ENCODE measurements at places on chromosomes 2 and 18.

DNA sequence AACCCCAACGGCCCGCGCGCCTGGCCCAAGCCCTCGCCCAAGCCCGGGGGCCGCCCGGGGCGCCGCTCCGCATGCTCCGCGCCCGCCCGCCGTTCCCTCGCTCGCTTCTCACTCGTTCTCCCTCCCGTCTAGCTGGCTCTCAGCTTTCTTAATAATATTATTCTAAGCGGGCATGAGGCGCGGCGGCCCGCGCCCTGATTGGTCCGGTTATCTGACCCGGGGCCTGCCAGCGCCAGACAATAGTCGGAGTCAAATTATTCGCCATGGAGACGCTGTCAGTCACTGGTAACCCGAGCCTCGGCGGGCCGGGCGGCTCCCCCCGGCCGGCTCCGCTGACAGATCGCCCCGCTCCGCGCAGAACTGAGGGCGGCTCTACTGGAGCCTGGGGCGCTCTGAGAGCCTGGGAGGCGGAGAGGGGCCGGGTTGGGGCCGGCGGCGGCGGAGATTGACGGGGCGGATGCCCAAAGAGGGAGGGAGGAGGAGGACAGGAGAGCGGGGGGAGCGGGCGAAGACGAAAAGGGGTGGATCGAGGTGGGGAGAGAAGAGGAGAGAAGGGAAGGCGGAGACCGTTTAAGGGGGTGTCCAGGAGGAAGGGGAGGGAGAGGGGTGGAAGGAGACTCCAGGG, at the start of gene SIX2:
Gene SIX2, minus strand, starts transcription at position 150 of the 625 bp plus-strand sequence. CDS start 342 bp downstream, outside the sequence.
- DNase-seq: peak; percentile 100

- no peak for DNase-seq
Measured at GRCh38 chr18:38933322-38933721, 1367.7 kb upstream of the CELF4 start.

DNA sequence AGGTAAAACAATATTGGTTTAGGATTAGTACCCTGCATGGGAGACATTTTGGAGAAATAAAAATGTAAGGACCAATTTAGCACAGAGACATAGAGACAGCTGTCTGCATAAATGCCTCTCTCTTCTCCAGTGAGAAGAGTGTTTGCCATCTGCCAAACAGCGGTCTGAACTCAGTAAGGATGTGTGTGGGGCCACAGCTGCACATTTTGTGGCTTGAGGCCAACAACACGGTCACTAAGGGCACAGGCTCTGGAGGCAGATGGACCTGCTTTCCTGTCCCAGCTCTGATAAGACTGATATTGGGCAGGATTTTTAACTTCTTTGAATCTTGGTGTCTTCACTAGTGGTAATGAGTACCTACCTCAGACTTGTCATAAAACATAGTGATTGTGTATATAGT, 10.2 kb downstream of the ZBTB14 start:
- DNase-seq: no peak

DNA sequence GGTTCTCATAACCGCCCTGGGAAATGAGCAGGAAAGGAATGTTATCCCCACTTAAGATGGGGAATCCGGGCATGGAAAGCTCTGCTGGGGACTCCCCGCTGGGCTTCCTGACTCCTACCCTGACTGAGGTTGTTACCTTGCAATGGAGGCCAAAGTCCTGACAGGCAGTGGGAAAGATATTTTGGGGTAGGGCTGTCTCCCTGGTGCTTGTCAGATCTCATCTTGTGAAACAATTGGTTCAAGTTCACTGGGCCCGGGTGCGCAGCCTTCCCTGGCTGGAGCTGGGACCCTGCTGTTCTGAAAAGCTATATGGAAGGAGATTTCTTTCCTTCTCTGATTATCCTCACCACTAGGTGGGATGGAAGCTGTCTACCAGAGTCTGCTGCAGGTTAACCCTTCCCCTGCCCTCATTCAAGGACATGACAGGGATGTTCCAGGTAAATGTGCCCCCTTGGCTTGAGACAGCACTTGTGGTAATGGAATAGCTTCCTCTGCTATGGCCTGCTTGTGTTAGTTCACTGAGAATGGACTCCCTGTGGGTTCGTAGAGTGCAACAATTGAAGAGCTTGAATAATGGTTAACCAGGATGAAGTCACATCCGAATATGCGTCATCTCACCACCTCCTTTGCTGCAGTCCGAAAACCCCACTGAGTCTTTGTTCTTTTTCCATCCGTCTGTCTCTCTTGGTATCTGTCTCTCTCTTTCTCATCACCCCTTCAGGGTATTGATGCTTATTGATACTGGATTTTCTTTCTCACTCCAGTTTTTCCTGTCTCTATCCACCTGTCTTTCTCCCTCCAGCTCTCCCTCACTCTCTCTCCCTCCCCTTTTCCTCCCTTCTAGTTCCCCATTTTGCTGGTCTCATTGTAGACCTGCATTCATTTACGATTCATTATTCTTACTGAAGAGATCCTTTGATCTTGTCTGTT, 67.8 kb upstream of the EPAS1 start:
- no peak for DNase-seq

DNA sequence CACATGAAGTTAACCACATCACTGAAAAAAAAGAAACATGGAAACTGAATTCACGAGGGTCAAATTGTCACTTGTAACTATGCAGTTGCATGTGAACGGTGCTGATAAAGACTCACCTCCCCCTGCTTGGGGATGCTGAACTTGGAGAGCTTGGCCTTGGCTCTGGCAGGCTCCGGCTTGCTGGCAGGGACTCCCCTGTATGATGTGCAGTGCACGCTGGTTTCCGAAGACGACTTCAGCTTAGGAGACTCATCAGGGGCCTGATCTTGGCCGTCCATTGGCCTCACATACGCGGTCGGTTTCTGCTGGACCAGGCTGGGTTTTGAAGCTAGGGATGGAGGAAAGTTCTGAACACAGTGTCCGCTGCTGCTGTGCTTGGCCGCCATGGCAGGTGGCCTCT, 135.9 kb downstream of the AFF3 start:
- DNase-seq: no peak

- peak; percentile 56 for DNase-seq
Measured at GRCh38 chr18:9688036-9688741, 19.9 kb upstream of the RAB31 start.

- DNase-seq: no peak
Measured at GRCh38 chr2:13558368-13558767, 841.6 kb downstream of the TRIB2 start.

GRCh38 chr18:3875961-3876360, 426.0 kb downstream of the TGIF1 start:
- no peak for DNase-seq

DNA sequence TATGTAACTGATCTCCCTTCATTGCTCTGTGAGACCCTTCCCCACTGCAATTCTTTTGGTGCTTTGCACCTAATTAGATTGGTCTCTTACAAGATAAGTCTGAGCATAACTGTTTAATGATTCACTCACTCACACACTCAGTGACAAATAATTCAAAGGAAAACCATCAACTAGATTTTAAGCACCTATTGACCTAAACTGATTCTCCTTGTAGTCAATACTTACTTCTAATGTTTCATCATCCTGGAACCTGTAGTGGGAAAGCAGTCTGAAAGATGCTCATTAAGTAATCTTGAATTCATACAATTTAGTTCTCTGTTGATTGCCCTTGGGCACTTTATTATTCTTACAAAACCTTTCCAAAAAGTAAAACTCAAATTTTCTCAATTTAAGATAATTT, 74.3 kb upstream of the COL5A2 start:
- DNase-seq: no peak

GRCh38 chr2:101500860-101501259, 25.9 kb upstream of the RFX8 start:
- DNase-seq: no peak

DNA sequence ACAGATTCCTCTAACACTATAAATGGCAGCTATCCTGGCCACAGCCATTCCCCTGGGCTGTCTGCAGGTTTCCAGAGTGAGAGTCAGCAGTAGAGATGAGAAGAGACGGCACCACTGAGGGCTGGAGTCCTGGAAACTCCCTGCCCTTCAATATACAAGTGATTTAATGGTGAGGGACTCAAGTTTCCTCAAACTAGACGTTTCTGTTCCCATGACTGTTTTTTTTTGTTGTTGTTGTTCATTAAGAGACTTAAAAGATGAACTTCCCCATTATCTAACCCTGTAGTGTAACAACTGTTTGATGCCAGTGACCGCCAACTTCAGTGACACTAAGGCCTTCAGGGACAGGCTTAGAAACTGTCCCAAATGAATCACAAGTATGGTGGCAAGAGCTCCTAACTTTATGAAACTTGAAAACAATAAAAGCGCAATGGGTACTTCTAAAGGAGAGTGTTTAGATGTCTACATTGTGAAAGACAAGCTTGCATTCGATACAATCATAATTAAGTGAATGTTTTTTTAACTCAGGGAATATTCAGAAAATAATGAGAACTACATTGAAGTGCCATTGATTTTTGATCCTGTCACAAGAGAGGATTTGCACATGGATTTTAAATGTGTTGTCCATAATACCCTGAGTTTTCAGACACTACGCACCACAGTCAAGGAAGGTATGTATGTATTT, 34.0 kb downstream of the IL1R2 start:
- no peak for DNase-seq

- DNase-seq: no peak
Measured at GRCh38 chr2:112686348-112687217, 34.2 kb upstream of the NT5DC4 start.

GRCh38 chr2:220057916-220058315, 430.5 kb downstream of the SLC4A3 start:
- no peak for DNase-seq

DNA sequence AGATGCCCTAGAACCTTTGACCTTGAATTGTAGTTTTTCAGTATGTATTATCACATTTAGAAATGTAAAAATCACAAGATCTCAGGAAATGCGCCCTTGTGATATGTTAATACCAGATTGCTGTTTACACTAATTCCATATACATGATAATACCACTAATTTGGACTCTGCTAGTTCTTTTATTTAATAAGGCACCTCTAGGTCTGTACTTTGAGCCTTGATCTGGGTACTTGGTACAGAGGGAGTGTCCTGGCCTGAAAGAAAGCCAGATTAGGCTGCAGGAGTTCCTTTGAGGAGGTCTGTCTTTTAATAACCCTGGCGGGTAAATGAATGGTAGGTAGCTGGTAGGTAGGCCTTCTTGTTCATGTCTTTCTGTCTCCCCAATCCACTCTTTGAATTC, 26.3 kb downstream of the PLEKHA3 start:
- no peak for DNase-seq

- no peak for DNase-seq
Measured at GRCh38 chr2:20421988-20422370, 24.9 kb upstream of the RHOB start.

- DNase-seq: no peak
Measured at GRCh38 chr2:54579061-54579681, 123.0 kb downstream of the SPTBN1 start.

GRCh38 chr2:25000036-25000435, 28.3 kb upstream of the DNAJC27 start:
- DNase-seq: no peak

DNA sequence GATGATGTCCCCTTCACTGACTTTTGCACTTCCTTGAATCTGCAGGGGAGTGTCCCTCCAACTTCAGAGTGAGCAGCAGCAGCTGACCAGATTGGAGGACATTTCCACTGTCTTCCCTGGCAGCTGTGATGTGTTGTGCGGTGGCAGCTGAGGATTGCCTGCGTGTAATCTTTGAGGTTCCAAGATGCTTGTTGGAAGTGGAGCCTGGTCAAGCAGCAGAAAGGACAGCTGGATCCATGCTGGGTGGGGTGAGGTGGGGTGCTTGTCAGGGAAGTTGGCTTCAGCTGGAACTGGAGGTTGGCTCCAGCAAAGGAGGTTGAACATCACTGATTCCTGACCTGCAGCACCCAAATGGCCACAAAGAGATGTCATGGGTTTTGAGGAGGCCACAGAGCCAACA, 64.8 kb downstream of the ST3GAL5 start:
- peak; percentile 65 for DNase-seq

- no peak for DNase-seq
Measured at GRCh38 chr2:219569635-219570034, 1.7 kb downstream of the OBSL1 start.

- no peak for DNase-seq
Measured at GRCh38 chr2:174748948-174749347, 15.3 kb downstream of the CHRNA1 start.

DNA sequence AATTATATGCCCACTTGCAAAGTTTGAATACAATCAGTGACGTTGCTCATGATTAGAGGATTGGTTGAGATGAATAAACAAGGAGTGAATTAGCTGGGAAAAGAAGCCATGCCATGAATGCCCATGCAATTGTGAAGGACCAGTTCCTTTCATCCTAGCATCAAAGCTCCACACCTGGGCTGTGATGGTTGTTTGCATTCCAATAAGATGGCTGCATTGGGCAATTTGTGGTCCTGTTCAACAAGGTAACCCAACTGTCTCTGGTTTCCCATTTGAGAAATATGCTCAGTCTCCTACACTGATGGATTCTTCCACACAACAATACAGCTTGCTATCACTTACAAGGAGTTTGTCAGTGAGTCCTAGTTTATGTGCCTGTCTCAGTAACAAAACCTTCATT, 550.2 kb downstream of the STK39 start:
- no peak for DNase-seq

- DNase-seq: no peak
Measured at GRCh38 chr2:46748735-46749531, 166.7 kb downstream of the MCFD2 start.

DNA sequence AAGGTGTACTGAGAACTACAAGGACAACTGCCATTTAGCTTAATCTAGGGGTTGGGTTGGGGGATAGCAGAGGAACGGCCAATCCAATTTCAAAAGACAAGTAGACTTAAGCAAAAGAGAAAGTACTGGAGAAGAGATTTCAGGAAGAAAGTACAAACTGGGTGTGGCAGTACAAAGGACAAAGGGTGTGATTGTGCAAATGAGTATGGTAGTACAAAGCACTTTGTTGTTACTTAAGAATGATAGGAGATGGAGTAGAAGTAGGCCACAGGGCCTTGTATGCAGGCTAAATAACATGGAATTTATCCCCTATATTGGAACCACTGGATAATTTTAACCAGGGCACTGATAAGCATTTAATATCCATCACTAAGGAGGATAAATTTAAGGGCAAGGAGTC, 4.7 kb upstream of the ORC2 start:
- no peak for DNase-seq

- no peak for DNase-seq
Measured at GRCh38 chr2:119293900-119294299, 70.3 kb downstream of the STEAP3 start.

DNA sequence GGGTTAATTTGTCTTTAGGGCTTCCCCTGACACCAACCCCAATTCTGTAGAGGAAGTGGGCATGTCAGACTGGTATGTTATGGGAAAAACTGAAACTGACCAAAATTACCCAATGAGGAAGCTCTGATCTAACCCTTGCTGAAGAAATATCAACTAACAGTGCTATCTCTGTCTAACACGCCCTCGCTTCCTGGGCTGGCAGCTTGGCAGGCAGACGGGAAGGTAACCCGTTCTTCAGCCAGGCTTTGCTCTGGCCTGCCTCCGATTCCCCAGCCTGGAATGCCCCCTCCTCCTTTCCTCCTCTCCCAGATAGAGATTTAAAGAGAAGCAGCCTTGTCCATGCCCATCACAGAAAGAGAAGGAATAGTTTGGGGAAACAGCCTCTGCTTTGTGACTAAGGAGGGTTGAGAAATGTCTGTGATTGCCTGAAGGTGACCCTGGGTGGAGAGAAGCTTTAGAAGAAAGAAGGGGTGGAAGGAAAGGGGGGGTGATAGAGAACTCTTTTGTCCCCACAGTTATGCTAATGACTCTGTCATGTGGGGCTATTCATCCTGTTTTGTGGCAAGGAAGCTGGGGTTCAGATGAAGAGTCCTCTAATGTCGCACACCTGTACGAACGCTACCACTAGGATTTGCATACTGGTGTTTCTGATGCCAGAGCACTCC, 15.4 kb downstream of the HK2 start:
- DNase-seq: no peak

- no peak for DNase-seq
Measured at GRCh38 chr2:119069781-119070180, 88.8 kb downstream of the C1QL2 start.

- DNase-seq: no peak
Measured at GRCh38 chr2:174012347-174013314, 47.5 kb upstream of the SP3 start.
